ENCODE measurements at places on chromosomes 12 and 14. TPM values are rescaled to one million over a fixed set of nuclear protein-coding genes. Genes with fewer than 3 reads are reported as not detected.

OR8S1 gene
- not detected for total RNA-seq

RND1 gene
- total RNA-seq, result 19.3 TPM

TEX52 gene
- total RNA-seq, result not detected

SLC5A8 gene
- not detected for total RNA-seq

ITGB7 gene
- total RNA-seq, result 0.31 TPM

PLCZ1 gene
- not detected for total RNA-seq

KRT79 gene
- 0.08 TPM for total RNA-seq

PCED1B gene
- 45.6 TPM for total RNA-seq

HOXC6 gene
- 5.0 TPM for total RNA-seq

SNW1 gene
- 87.7 TPM for total RNA-seq

CACNA2D4 gene
- not detected for total RNA-seq

INSM2 gene
- 0.06 TPM for total RNA-seq

HCAR1 gene
- total RNA-seq, result 0.06 TPM

KRT3 gene
- 0.05 TPM for total RNA-seq

DEPDC4 gene
- 2.0 TPM for total RNA-seq

TRIM9 gene
- 10.1 TPM for total RNA-seq

TSHR gene
- total RNA-seq, result not detected

TTC7B gene
- total RNA-seq, result 17.9 TPM

KLRB1 gene
- not detected for total RNA-seq

ARHGEF40 gene
- total RNA-seq, result 10.7 TPM

GLIPR1L2 gene
- total RNA-seq, result 0.13 TPM

PZP gene
- total RNA-seq, result not detected

TXNRD1 gene
- total RNA-seq, result 1,278 TPM

AGAP2 gene
- total RNA-seq, result 0.14 TPM

APAF1 gene
- total RNA-seq, result 11.4 TPM

GLI1 gene
- total RNA-seq, result 13.8 TPM

LALBA gene
- not detected for total RNA-seq

ADSS1 gene
- 5.4 TPM for total RNA-seq

A2M gene
- not detected for total RNA-seq

RPL10L gene
- not detected for total RNA-seq

SNRPF gene
- 119 TPM for total RNA-seq

C3AR1 gene
- not detected for total RNA-seq

SERPINA12 gene
- total RNA-seq, result not detected

TOMM20L gene
- not detected for total RNA-seq

ANG gene
- 9.8 TPM for total RNA-seq

RBP5 gene
- total RNA-seq, result not detected

Data from A549 treated with DMSO at 1 μM for 4 hours (cell line).